Adipocyte (in vitro differentiated cells): ENCODE measurements at places on chromosomes 1 and 21.
A peak's percentile ranks its signal among the peaks of the same experiment; 100 is the strongest.

GRCh38 chr21:36097427-36098181 is 27.8 kb downstream of the CBR1 start:
- DNase-seq: peak; percentile 49

- peak; percentile 55 for DNase-seq
Observed at GRCh38 chr1:156859523-156860112, 701 bp upstream of the INSRR start.

- no peak for DNase-seq
Observed at GRCh38 chr1:18548643-18549042, 67.9 kb downstream of the KLHDC7A start.

DNA sequence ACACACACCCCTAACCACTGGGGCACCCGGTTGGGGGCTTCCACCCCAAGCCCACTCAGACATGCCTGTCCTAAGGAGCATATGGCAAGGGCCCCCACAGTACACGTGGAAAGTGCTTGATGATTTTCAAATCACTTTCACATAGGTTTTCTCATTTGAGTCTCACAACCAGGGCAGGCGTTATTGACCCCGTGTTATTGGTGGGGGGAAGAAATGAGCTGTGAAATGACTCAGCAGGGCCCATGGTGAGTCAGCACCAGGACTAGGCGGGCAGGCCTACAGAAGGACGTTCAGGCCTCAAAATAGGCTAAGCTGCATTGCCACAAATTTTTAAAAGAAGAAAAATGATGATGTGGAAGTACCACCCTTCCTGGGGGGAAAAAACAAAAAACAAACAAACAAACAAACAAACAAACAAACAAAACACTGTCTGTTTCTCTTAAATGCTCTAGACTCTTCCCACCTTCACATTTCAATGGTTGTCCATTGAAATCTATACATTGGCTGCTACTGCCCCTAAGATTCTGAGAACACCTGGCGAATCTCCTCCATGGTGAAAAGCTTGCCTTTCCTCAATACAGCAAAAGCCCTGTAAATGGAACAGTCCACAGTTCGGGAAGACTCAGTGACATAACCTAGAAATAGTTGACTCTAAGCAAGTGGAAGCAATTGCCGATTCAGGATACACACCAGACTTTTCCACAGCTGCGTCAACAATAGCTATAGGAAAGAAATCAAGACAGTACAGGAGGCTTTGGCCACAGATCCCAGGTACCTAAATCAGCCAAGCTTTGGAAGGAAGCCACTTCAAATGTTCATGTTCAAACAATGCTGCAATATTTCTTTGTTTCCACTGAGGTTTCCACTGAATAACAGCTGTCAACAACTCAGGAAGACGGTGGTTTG is 234.7 kb downstream of the TOMM20 start:
- peak; percentile 21 for DNase-seq

GRCh38 chr21:26227130-26227529 is 56.6 kb upstream of the APP start:
- DNase-seq: no peak

DNA sequence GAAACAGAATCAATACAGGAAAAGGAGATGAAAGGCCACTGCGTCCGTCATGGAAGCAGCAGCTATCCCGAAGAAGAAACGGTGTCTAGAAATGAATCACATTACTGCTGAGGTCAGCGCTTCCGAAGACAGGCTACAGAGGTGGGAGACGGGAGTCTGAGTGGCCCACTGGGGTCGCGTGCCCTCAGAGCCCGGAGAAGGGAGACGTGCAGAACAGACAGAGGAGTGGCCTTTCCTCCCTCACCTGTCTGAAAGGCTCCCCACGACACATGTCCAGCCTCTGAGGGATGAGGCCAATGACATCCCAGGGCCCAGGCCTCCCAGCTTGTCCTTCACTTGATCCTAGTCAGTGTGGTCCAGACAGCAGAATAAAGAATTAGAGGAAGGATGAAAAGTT is 35.9 kb downstream of the VPS26C start:
- DNase-seq: no peak

DNA sequence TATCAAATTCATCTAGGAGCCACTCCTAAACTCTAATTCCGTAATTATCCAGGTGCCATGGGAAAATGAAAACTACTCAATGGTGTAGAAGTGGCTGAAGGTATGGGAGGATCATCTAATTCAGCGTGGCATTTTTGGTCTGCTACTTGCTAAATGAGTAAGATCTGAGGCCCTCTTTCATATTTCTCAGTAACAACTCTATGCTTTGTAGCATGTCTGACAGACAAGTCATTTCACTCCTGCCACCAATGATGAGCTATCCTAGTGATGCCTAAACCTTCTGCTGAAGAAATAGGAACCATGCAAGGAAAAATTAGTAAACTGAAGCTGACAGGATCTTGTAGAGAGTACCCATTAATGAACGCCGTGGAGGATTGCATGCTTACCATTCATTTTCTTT is 145.3 kb downstream of the NTNG1 start:
- no peak for DNase-seq

GRCh38 chr1:109714661-109715372 is 2.8 kb downstream of the GSTM5 start:
- no peak for DNase-seq

- DNase-seq: peak; percentile 78
Observed at GRCh38 chr1:203629507-203630082, 3.0 kb downstream of the ATP2B4 start.

GRCh38 chr1:12692967-12693782 is 22.7 kb upstream of the AADACL3 start:
- peak; percentile 60 for DNase-seq

- DNase-seq: peak; percentile 17
Observed at GRCh38 chr21:42695697-42696380, 42.4 kb downstream of the PDE9A start.

GRCh38 chr1:112508278-112509004 is at the start of gene WNT2B:
WNT2B (plus strand) TSS chr1:112508965; CDS start chr1:112509263, 298 bp downstream.
- peak; percentile 59 for DNase-seq

DNA sequence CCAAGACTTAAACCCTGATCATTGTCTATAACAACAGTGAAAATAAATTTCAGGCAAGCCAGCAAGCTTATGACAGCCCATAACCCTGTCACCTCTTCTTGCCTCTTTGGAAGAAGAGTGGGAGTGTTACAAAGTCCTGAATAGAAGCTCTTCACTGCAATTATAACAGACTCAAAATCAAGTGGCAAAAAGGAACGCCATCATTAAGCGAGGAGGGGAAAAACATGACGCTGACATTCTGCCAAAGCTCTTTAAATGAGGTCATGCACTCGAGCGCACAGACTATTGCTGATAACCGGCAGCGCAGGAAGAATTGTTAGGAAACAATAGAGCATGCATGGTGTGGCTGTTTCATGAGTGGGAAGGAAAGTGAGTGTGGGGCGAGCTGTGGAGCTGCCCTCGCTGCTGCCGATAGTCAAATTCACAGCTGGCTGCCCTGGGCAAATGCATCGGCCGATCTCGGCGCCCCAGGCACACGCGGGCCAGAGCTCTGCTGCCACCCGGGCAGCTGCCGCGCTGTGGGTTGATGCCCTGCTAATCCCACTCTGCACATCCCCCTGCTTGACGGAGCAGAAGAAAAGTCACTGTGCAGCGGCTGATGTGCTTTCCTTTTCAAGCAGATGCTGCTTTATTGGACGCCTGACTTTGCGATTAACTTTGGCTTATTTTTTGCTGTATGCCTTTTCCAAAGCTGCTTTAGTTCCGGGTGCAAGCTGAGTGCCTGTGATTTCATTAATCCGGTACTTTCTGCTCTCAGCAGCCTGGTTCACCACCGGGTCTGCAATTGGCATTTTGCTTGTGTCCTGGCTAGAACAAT is 102.4 kb upstream of the ST6GALNAC5 start:
- no peak for DNase-seq

- no peak for DNase-seq
Observed at GRCh38 chr1:40155135-40155534, 6.1 kb upstream of the RLF start.

DNA sequence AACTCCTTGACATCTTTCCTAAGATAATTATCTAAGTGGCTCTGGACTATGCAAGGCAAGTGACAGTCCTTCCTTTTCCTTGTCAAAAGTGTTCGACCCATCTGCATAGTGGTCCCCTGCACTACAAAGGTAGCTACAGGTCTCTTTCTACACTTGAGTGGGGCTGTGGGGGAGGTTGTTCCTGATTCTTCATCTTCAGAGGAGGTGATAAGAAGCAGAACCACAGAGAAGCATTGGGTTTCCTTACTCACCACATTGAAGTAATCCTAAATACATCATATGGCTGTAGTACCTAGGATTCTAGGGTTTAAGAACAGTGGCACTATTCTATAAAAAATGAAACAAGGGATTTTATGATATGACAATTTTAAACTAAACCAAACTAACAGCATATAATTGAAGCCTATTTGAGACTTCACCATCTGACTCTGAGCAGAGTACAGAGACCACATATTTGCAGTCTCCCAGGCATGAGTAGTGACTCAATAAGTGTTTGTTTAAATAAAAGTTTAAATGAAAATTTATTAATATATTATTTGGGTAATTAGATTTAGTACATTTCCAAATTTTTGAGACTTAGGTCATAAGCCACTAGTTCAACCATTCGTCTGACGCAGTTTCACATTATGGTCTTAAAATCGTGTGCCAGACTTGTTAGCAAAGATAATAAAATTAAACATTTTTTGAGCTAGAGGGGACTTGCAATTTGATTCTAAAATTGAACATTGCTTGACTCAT is 54.9 kb upstream of the NEK7 start:
- DNase-seq: no peak

DNA sequence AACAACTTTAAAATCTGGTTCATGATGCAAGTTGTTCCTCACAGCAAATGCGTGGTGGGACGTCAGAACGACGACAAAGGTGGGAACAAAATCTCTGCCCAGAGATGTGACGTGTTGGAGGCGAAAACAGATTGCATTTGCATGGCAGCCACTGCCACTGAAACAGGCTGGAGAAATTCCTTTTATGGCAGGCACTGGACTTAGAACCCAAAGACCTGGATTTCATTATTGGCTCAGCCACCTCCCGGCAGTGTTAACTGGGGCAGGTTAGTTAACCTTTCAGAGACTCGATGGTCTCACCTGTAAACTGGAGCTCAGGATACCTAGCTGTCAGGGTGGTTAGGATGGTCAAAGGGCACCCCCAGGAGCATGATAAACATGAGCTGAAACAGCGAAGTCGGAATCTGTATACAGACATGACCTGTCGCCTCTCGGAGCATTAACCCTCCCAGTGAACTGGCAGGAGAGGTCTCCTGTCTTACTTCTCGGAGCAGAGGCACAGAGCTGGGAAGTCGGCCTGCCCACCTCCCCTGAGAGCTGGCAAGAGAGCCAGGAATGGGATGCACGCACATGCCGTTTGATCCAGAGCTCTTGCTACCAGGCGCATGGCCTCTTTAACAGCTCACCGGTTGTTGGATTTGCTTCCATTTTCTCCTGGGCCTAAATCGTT is 59.2 kb upstream of the TARBP1 start:
- DNase-seq: no peak

GRCh38 chr1:198436276-198436675 is 104.2 kb downstream of the ATP6V1G3 start:
- peak; percentile 27 for DNase-seq

GRCh38 chr1:71311376-71311775 is 230.5 kb upstream of the ZRANB2 start:
- peak; percentile 65 for DNase-seq

GRCh38 chr21:38788275-38788905 is 17.3 kb upstream of the ETS2 start:
- DNase-seq: peak; percentile 57

DNA sequence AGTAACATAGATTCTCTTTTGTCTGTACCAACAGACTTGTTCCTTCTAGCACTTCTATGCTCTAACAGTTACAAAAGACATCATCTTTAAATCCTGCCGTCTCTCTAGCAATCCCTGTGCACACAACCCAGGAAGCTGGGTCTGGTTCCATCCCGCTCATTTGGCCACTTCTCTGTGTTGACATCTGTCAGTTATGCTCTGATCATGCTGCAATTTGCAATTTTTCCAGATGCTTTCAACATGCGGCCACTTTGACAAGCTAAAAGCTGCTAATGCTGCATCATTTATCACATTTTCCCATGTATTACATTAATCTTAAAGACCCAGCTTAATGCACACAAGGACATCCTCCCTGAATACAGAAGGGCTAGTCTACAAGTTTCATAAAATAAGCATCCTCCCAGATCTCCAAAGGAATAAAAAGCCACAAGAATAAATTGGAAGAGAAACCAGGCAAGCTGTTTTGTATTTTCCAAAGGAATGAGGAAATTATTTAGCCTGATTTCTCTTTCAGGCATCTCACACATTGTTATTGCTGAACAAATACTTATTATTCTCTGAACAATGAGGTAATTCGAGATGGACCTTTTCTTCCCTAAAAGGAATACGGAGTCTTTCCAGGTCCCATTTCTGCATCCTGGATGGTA is 19.0 kb upstream of the LRRC52 start:
- DNase-seq: no peak

GRCh38 chr21:17359781-17360180 is 153.1 kb upstream of the CXADR start:
- DNase-seq: no peak

DNA sequence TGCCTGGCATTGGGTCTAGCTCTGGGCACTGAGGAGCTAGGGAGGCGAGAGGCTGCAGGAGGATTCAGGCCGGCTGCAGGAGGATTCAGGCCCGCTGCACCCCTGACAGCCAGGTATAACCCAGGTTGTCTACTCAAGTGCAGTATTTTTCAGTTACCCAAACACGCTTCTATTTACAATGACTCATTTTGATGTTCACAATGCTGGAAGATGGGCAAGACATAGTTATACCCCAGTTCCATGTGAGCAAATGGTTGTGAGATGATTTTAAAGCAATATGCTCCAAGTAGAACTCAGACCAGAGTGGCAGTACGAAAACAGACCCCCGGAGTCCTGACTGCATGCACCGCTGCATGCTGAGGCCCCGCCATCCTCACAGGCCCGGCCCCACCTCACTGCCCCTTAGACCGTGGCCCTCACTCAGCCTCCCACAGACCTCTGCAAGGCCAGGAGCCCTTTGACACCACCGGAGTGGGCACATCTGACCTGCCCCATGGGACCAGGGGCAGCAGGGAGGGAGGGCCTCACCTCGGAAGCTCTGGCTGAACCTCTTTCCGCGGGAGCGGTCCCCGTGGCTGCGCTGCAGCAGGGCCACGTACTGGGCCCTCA is 553 bp downstream of the LEFTY1 start:
- no peak for DNase-seq

- DNase-seq: no peak
Observed at GRCh38 chr1:92708368-92708950, 76.4 kb downstream of the EVI5 start.

DNA sequence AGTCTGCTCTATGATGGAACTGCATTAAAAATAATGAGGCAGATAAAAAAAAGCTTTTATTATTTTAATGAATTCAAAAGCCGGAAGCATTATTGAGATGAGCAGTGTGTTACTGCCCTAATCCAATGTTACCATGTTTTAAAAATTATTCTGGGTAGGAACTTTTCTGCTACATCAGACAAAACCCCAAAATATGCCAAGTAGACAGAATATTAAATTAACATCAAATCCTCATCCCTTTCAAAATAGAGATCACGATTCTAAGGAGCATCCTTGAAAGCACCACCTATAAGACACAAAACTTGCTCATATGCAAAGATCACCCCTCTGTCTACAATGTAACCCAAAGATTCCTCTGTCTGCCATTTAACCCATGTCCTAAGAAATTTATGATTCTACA is 357.5 kb downstream of the SMYD3 start:
- DNase-seq: no peak
